ENCODE measurements at places on chromosomes 4 and X.

GRCh38 chrX:102712216-102712966, at the start of gene GPRASP2:
TSS of gene GPRASP2 (plus strand) at chrX:102712448. CDS start at chrX:102714870, 2,422 bp downstream.
- no peak for DNase-seq

- no peak for DNase-seq
These were observed 180.8 kb upstream of the BCOR start for GRCh38 chrX:40278340-40279090.

DNA sequence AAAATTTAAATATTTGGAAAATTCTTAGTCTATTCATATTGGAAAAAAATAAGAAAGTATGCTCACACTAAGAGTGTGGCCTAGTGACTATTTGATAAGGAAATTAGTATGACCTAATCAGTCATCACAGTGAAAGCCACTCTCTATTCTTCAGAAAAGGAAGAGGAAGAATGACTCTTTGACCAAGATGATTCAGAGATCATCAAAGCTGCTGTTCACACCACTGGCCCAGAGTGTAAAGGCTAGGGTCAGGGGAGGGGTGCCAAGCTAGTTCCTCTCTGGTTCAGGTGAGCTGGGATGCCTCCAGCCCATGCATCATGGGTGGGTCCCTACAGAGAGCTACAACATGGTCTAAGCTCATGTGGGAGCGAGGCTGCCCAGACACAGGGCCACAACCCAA, 396.9 kb upstream of the NDST3 start:
- DNase-seq = no peak

DNA sequence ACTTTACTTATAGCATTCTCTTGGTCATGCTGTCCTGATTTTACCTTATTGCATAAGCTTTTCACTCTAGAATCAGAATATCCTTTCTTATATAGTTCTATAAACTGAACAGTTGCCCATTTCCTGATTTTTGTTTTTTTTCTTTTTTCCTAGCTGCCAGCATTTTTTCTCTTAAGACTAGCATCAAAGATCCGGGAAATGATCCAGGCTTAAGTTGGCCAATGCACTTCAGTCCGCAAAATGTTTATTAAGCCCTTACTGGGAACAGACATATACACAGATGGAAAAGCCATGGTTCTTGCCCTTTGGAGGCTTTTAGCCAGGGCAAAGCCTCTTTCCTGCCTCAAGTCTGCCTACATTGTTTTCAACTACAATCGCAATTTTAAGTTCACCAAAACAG, 10.1 kb upstream of the BMP2K start:
- no peak for DNase-seq

GRCh38 chr4:15794905-15795304, 16.8 kb downstream of the CD38 start:
- no peak for DNase-seq

DNA sequence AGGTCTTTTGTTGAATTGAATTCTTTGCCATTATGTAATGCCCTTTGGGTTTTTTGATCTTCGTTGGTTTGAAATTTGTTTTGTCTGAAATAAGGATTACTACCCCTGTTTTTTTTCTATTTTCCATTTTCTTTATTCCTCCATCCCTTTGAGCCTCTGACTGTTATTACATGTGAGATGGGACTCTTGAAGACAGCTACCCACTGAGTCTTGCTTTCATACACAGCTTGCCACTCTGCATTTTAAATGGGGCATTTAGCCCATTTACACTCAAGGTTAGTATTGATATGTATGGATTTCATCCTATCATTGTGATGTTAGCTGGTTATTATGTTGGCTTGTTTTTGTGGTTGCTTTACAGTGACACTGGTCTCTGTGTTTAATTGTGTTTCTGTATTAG, 736.2 kb upstream of the GRID2 start:
- no peak for DNase-seq

DNA sequence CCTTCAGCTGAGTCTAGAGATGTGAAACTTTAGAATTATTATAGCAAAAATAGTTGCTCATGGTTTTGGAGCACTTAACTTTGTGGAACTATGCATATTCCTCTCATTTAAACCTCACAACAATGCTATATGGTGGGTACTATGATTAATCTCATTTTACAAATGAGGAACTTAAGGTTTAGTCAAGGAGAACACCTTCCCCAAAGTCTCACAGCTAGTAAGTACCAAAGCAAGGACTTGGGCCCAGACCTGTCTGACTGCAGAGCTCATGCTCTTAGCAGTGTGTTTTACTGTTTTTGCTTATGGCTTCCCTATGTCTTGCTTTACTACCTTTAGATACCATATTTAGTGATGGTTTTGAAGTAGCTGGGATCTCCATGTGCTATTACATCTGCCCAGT, 5.1 kb downstream of the UBE2A start:
- no peak for DNase-seq

DNA sequence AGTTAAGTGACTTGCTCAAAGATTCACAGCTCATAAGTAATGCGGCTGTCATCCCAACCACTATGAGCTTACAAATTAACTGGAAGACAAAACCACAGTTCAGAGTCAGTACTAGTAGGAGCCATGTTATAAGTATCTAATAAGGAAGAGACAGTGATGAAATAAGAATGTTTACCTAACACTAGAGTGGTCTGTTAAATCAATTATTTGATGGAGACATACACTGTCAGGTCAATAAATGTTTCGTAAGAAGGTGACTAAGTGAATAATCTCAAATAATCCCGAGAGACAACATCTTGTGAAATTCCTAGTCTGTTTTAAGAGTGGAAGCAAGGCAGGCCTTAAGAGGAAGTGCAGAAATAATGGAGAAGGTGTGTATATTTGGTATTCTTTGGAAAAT, 25.8 kb upstream of the AMELX start:
- DNase-seq = no peak

GRCh38 chrX:148601034-148601433, 100.6 kb downstream of the AFF2 start:
- DNase-seq = no peak

DNA sequence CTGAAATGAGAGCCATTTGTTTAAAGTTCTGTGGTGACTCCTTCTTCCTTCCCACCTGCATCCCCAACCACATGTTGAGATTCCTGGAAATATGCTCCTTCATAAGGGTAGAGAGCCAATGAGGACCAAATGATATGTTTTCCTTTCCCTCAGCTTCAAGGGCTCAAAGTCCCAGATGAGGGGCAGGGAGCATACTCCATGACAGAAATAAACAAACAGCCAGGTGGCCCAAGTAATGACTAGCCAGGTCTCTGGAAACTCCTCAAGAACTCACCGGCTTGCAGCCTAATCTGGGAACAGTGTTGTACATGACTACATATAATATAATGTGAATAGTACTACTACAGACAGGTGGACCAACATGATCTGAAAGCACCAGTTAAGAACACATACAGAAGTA, 392.3 kb downstream of the PACRGL start:
- no peak for DNase-seq

DNA sequence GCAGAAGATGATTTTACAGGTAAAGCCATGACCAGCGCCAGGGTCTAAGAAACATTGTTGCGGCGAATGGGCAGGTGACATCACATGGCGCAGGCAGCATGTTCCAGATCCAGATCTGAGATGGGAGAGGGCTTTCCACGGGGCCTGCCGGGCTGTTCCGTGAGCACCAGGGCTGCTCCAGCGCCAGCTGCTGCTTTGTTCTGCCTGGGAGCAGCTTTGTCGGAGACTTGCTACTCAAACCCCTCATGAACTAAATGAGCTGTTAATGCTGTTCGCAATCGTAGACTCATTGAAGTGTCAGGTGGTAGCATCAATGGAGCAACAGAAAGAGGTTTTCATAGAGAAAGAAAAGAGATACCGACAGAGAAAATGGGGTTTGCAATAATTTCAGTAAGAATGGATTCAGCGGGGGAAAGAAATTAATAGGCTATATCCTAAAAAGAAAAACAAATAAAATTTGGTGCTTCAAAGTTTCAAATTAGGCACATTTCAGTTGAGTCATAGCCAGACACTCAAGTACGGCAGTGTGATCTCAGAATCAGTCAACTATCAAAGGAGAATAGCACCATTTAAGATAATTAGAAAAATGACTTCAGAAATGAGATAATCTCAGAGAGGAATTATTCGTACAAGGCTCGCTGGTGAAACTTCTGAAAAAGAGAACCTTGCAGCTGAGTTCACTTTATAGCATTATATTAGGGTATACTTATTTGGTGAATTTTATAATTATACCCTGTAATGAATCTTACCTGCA, 23.9 kb downstream of the SORBS2 start:
- DNase-seq = no peak

DNA sequence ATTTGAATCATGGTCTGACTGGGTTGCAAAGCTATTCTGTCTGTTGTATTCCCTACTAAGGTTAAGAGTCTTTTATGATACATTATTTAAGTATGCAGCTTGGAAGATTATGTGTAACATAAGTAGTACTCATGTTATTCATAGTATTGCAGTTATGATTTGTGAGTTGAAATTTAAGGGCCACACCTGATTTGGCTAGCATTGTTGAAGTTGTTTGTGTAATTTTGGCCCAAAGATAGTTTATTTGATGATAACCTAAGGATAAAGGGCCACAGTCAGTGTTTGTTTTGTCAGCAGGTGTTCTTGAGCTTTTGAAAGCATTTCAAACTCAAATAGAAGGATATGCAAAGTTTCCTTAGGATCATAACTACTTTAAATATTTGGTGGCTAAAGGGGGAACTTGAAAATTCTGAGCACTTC, 38.9 kb downstream of the NUDT9 start:
- no peak for DNase-seq

Measured in RPMI8226 (cell line).